ENCODE measurements at places on chromosomes 7 and 10.
A peak's percentile ranks its signal among the peaks of the same experiment; 100 is the strongest.

GRCh38 chr10:102344067-102344466 lies 51.4 kb upstream of the NFKB2 start:
- no peak for ATAC-seq

GRCh38 chr7:47258798-47259197 lies 323.1 kb downstream of the TNS3 start:
- no peak for ATAC-seq

DNA sequence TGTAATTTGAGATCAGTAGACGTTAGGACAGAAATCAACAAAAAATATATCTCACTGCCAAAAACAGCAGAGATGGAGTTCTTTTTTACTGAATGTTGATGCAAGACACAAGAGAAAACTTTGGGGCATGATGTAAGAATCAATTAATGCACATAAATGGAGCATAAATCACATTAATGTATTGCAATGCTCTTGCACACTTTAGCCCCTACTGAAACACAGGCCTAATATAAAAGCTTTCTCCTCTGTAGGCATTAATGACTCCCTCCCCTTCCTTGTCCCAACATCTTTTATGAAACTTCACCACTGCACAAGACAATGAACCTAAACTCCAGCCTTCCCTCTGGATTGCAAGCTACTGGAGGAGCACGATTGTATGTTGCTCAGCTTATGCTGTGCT lies 58.8 kb downstream of the CACNA2D1 start:
- no peak for ATAC-seq

GRCh38 chr7:3033581-3033980 lies 10.1 kb downstream of the CARD11 start:
- ATAC-seq, result no peak

GRCh38 chr7:42730586-42730985 lies 181.3 kb downstream of the C7orf25 start:
- no peak for ATAC-seq

DNA sequence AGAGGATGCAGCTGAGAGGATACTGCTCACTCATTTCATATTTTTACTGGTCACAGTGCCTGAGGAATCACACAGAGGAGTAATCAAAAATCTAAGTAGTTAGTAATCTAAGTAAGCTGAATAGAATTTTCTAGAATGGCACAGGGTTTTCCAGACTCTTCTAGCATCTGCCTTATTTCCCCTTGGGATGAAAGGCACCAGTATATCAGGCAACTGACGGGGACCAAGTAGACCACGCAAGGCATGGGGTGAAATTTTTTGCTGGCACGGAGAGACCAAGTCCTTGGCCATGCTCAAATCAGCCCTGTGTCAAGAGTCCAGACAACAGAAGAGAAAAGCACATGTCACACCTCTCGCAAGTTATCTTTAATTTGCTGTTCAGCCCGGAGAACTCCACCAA lies 14.2 kb downstream of the NCOA4 start:
- ATAC-seq, result no peak

GRCh38 chr10:7337431-7338171 lies 73.2 kb downstream of the SFMBT2 start:
- peak; percentile 88 for ATAC-seq

DNA sequence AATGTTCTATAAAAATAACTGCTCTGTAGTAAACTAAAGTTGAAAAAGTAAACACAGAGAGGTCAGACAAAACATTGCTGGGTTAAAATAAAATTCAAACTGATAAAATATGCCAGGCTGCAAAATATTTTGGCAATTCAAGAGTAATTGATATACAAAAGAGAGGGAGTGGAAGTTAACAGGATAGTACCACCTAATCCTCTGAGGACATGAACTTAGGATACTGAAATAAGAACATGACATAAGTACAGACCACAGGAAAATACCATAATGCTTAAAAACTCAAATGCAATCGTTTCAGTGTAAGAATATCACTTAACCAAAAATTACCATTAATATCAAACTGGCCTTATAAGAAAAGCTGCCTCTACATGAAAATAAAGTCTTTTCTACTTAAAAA lies 37.6 kb upstream of the GPR22 start:
- ATAC-seq, result no peak

DNA sequence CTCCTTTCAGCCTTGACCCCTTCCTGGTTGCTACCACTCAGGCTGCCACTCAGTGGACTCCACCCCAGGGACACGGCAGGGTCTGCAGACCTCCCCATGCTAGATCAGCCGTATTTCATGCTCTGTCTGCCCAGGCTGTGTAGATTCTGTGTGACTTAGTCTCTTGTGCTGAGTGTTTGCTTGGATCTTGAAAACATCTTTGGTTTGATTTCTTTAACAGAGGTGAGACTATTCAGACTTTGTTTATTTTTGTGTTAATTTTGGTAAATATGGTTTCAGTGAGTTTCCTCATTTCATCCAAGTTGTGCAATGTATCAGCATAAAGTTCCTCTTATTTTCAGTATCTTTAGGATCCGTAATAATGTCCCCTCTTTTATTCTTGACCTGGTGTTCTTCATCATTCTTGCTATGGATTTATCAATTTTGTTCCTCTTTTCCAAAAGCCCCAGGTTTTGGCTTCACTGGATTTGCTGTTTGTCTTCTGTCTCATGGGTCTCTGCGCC lies 21.2 kb upstream of the PWWP2B start:
- no peak for ATAC-seq

DNA sequence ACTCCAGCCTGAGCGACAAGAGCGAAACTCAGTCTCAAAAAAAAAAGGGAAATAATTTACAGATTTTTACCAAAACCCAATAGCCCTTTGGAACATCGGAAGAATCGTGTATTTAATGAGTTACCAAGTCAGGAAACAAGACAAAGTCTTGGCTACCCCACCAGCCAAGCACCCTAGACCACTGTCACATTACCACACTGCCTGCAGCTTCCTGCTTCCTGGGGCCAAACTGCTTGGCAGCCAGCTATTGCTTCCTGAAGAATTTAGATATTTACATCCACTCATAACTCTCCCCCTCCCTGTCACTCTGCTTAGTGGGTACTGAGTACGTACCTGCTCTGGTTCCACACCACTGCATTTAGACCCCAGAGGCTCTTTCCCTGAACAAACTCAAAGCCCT lies 14.1 kb upstream of the TNPO3 start:
- ATAC-seq, result no peak

DNA sequence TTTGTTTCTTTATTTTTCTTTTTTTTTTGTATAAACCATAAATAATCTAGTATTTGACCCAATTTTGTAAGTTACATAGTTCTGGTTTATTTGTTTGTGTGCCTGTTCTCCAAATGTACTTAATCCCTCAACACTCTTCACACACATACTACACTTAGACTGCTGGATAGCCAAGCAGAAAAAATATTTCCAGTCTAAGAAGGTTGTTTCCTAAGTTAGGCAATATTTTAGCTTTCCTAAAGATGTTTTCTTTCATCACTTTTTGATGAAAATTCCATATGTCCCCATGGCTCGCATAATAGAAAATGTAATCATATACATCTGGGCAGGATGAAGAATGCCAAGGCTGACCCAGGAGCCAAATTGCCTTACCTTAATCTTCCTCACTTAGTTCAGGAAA lies 105.3 kb downstream of the PPP1R3A start:
- no peak for ATAC-seq

Measured in stimulated activated memory B cell treated with anti-CD40 and anti-IgM and Interleukin-4, amounts not matched to agents 10 μg/mL and 1 μg/mL and 100 μg/mL, for 72 hours (primary cell).